ENCODE measurements at places on chromosomes 16 and 17.
A peak's percentile ranks its signal among the peaks of the same experiment; 100 is the strongest.

- no peak for DNase-seq
Observed at GRCh38 chr17:11284811-11285210, 43.8 kb downstream of the SHISA6 start.

DNA sequence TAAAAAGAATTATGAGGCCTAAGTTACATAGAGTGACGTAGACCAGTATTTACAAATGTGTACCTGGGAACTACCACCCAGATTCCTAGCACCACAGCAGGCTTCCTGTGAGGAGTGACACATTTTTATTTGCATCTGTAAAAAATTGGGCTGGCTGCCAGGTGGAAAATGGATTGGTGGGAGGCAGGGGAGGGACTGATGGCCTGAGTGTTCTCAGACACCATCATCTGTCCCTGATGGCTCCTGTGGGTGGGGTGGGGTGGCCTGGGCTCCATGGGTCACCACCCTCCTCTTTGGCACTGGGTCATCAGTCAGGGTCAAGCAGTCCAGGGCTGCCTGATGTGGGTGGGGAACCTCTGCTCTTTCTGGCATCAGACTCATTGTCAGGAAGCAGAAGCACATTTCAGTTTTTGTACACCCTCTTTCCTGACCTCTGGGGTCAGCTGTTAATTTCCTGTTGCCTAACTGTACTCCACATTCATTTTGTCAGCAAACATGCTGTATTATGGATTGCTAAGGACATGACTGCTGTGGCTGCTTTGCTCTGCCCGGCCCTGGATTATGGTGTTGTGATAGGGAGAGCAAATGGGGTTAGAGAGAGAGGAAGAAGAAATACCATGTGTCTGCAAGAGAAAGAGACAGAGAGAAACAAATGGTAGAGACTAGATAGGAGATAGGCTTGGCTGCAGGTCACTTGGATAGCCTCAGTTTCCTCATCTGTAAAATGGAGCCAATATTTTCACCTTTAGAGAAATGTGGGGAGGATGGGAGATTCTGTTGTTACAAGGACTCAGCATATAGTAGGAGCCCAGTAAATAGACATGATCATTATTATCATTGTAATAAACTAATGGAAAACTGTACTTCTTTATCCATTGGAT is 11.6 kb upstream of the MFAP4 start:
- DNase-seq: peak; percentile 81

DNA sequence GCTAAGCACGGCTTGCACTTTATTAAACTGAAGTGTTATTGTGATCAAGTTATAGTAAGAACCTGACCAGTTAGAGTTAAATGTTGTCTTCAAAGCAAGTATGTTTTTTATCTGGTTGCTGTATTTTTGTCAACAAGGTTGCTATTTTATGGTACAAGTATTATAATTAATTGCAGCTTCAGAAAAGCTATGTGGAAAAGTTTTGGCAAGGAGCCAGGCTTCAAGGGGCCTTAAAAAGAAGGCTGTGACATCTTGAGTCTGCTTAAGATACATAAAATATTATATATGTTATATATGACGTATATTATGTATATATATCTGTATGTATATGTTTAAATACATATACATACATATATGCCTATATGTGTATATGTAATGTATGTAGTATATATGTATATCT is 1461.2 kb upstream of the CDH8 start:
- DNase-seq: no peak

GRCh38 chr17:82915757-82916027 is 75.9 kb upstream of the ZNF750 start:
- no peak for DNase-seq

DNA sequence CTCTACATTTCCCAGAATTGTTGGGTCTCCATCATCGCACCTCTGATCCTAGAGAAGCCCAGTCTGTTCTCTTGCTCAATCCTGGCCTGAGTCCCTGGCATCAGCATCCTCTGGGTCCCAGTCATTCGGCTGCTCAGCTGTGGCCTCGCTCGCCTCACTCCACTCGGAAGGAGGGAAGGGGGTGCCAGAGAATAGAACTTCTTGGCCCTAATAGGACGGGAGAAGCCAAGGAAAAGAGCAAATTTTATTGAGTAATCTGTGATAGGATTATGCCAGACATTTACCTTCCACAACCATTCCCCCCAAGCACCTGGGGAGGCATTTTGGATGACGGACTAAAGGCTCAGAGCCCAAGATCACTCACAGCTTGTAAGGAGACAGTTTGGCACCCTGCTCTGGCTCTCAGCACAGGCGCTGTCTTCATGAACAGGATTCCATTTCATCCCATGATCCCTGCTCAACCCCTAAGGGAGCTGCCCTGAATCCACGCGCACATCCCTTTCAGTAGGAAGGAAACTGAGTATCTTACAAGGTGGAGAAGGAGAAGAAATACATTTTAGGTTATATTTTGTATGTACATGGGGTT is 498 bp upstream of the CLEC10A start:
- peak; percentile 70 for DNase-seq

DNA sequence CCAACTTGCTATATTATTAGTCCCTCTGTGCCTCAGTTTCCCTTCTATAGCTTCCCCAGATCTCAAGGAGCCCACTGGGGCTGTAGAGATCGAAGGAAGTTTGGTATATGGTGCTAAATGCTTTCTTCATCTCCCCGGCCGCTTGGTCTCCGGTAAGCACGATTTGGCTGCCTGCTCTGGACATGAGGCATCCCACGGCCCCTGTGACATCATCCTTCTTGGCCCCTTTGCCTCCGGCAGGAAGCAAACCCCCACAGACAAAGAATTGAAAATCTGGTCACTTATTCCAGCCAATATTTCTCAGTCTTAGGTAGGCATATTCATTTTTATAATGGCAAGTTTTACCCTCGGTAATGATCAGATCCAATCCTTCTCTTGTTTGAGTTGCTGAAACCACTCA is 65.8 kb downstream of the WSCD1 start:
- no peak for DNase-seq

GRCh38 chr17:50192144-50192617 is 9.2 kb downstream of the COL1A1 start:
- DNase-seq: no peak
